HFF-Myc (cell line): ENCODE measurements at places on chromosomes 5 and 9.

GRCh38 chr5:160369990-160370712, at the start of gene C1QTNF2:
Gene C1QTNF2, minus strand, starts transcription at chr5:160370626. Its CDS starts 15,615 bp downstream, at chr5:160355011.
- no peak for DNase-seq

- DNase-seq = no peak
Observed at GRCh38 chr9:106102821-106103220, 408.5 kb downstream of the TMEM38B start.

DNA sequence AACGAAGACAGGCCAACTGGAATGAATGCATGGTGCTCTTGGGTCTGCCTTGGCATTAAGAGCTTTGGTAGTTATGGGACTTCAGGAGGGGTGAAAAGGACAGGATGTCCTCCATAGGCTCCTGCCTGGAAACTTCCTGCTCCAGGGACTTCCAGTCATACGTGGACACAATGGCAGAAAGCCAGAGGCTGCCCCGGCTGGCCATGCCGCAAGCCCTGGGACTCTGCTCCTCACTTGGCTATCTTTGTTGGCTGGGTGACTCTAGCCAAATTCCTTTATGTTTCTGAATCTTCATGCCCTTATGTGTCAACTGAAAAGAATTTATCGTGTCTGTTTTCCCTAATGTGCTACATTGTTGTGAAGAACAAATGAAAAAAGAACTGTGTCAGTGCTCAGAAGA, 136.9 kb downstream of the SIL1 start:
- no peak for DNase-seq

DNA sequence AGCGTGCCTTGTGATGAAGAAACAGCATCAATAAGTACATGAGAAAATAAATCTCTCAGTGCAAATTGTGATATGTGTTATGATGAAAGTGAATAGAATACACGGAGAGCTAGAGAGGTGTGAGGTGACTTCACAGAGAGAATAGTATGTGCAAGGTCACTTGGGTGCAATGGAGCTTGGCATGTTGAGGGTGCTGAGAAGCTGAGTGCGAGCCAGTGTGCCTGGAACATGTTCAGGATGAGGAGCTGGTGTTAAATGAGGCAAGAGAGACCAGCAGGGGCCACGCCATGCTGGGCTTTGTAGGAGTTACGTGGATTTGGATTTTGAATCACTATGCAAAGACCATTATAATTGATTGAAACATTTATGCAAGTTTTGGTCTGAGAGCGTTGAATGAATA, 12.8 kb upstream of the RPS23 start:
- no peak for DNase-seq

DNA sequence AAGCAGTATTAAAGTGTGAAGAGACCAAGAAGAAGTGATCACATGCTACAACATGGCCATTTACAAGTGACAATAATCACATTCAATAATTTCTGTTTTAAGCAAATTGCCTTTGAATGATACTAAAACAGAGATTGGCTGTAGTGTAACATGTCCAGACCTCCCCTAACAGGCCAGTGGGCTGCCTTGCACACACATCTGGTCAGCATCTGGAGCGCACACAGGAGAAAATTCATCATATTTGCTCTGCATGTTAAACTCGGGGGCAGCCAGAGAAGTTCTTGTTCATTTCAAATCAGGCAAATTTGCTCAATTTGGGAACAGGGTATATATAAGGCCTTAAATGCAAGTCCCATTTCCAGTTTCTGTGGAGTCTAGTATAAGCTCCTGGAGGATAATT, 111.1 kb upstream of the FBXL7 start:
- DNase-seq = peak; percentile 51

GRCh38 chr5:39779831-39780230, 355.1 kb upstream of the DAB2 start:
- DNase-seq = no peak

GRCh38 chr5:80220245-80220897, 35.5 kb downstream of the SERINC5 start:
- no peak for DNase-seq

GRCh38 chr9:113756476-113757192, 119.5 kb upstream of the ZNF618 start:
- DNase-seq = no peak

- DNase-seq = no peak
Observed at GRCh38 chr5:75337366-75338021, 474 bp downstream of the HMGCR start.

DNA sequence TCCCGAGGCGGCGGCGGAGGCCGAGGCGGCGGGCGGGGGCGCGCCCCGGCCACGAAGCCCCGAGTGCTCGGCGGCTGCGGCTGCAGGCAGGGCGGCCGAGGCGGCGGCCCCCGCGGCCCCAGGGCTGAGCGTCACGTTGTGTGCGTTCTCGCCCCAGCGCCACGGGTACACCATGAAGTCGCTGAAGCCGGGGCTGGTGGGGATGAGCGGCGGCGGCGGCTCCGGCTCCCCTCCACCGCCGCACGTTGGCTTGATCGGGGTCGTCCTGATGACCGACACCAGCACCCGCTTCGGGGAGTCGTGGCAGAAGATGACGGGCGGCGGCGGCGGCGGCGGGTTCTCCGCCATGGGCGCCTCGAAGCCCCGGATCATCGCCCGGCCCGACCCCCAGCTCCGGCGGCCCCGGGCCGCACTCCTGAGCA, 498 bp downstream of the ZNF367 start:
- no peak for DNase-seq

GRCh38 chr5:74328221-74328630, 312.3 kb downstream of the ENC1 start:
- DNase-seq = no peak

DNA sequence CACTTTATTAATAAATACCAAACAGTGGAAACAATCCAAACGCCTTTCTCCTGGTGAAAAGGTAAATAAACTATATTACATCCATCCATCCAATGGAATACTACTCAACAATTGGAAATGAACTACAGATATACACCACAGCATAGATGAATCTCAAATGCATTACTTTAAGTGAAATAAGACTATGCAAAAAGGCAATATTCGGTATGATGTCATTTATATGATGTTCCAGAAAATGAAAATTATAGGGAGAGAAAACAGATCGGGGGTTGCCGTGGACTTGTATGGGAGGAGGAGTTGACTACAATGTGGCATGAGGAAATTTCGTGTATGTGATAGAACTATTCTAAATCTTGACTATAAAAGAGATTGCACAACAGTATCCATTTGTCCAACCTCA, 27.5 kb upstream of the SLIT3 start:
- DNase-seq = no peak

- no peak for DNase-seq
Observed at GRCh38 chr5:110159202-110159601, 469.5 kb downstream of the MAN2A1 start.

DNA sequence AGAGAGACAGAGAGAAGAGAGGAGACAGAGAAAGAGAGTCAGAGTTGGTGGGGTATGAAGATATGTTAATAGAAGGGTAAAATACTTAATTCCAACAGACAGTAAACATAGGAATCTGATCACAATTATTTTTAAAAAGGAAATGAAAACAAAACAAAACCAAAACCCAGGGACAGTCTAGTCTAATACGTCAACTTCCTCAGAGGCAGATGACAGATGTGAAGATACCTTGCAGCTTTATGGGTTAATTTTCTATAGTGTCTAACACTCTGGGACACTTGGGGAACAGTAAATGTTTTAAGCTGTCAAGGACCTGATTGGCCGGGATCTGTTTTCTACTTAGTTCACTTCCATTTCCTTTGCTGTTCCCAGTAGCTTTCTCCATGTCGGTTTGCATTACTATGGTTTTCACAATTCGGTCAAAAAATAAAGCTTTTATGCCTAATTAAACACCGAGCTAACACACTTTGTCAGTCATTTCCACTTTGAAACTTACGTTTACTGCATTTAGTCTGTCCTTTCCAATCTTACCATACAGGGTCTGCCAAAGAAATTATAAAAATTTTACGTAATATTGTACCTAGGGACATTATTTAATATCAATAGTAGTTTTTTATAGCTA, 216.5 kb downstream of the MCTP1 start:
- no peak for DNase-seq

DNA sequence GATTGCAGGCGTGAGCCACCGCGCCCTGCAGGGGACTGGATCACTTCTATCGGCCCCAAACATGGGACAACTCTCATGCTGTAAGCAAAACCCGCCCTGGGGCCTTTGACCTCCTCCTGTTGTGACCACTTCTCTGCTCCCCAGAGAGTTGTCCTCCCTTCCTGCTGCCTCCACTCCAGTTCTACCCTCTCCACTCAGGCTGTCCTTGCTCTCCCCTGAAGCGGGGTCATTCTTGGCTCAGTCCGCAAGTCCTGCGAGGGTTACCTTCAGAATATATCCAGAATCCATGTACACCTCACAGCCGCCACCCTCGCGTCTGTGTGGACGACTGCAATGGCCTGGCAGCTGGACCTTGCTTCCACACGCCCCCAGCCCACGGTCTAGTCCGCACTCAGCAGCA, 273.7 kb downstream of the PBX3 start:
- DNase-seq = no peak

- no peak for DNase-seq
Observed at GRCh38 chr5:11146171-11146570, 385.1 kb upstream of the DAP start.

- DNase-seq = no peak
Observed at GRCh38 chr5:145636371-145636770, 198.8 kb downstream of the PRELID2 start.

- no peak for DNase-seq
Observed at GRCh38 chr9:131727184-131727759, 12.6 kb downstream of the RAPGEF1 start.

GRCh38 chr5:82806513-82806912, 270.7 kb downstream of the TMEM167A start:
- DNase-seq = no peak

DNA sequence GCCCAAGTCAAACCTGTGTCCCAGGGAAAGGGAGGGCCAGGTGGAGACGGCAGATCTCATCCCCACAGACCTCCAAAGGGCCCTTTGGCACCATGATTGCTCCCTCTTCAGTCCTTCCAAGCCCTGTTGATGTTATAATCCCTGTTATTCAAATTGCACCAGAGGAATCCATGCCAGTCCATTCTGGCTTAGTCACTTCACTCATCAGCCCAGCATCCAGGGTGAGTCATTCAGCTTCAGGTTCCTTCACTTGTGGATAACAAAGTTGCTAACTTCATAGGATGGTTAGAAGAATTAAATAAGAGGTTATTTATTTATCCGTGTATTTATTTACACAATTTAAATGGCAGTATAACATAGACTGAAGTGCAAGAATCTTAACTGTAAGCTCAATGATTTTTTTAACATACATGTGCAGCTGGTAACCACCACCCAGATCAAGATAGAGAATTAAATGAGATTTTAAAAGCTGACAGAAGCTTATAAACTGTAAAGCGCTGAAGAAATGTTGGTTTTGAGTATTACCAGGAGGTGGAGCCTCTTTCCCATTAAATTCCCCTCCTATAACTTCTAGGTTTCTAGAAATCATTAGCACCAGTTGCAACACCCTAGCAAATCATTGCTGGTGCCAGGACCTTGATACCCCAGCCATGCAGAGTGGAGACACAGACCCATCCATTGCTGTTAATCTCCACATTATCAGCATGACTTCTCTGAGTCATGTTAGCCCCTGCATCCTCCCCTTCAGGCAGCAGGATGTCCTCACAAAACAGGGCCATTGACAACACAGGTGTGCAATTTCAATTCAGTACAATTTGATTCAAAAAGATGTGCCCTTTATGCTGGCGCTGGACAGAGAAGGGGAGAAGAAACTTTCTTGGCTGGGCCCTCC, 77.4 kb downstream of the SEC61B start:
- peak; percentile 20 for DNase-seq

GRCh38 chr5:32170303-32171151, 3.6 kb downstream of the GOLPH3 start:
- DNase-seq = peak; percentile 97

GRCh38 chr5:63726496-63726895, 235.7 kb downstream of the HTR1A start:
- no peak for DNase-seq

- DNase-seq = no peak
Observed at GRCh38 chr9:137772281-137772873, 105.2 kb upstream of the CACNA1B start.

DNA sequence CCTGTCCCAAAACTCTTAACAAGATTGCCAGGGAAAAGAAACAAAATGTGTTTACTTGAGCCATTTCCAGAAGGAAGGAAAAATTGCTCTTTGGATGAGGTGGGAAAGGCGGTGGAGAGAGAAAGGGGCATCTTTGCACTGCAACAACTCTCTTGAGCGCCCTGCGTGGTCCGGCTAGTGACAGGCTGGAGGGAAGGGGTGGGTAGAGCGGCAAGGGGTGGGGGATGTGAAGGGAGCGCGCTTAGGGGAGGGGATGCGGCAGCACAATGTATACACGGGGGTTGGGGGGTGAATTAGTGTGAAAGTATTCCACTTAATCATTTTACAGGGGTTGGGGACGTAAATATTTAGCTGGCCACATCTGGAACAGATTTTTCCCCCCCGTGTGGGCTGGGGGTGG, 1.3 kb downstream of the FGF10 start:
- DNase-seq = no peak

DNA sequence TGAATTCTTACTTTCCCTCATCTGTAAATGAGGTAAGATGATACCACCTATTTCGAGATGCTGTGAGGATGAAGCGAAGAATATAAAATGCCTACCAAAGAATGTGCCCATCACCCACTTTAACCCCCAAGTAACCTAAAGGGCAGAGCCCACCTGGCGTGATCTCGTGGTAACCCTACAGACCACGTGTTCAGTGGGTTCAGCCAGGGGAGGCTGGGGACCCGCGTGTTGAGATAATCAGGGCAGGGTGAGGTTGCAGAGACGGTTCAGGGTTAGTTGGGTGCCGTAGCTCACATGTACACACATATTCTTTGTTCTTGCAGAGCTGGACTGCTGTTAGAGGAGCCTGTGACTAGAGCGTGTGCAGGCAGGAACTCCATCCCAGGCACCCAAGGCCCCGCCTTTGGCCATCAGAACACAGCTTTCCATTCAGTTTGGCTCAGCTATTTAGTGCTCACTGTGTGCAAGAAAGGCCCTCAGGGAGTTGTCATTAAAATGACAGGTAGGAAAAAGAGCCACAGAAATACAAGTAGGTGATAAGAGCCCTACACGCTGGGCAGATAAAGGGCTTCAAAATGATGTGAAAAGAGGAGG, 56.5 kb upstream of the HAND1 start:
- no peak for DNase-seq

GRCh38 chr5:65902104-65902503, 24.3 kb upstream of the ERBIN start:
- DNase-seq = no peak

DNA sequence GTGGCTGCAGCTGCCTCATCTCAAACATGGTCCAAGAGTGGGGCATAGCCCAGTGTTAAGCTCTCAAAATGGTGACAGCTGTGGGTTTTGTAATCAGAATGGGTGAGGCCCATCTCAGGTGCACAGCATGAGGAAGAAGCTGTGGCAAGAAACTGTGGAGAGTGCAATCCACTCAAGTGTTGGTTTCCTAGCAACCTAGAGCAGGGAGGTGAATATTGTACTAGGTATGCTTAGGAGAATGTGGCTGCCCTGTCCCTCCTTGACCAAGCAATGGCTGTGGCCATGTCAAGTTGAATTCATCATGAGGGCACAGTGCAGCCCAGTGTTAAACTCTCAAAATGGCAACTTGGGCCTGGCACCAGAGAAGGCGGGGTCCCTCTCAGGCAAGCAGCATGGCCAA, 160.5 kb upstream of the KCNN2 start:
- no peak for DNase-seq

GRCh38 chr5:5422819-5423515, 490 bp downstream of the ICE1 start:
- DNase-seq = no peak

GRCh38 chr5:113153512-113154097, 177.0 kb downstream of the DCP2 start:
- peak; percentile 25 for DNase-seq
